GOT3 (cell line): ENCODE measurements at places on chromosomes 2 and 18.
A peak's percentile ranks its signal among the peaks of the same experiment; 100 is the strongest.

DNA sequence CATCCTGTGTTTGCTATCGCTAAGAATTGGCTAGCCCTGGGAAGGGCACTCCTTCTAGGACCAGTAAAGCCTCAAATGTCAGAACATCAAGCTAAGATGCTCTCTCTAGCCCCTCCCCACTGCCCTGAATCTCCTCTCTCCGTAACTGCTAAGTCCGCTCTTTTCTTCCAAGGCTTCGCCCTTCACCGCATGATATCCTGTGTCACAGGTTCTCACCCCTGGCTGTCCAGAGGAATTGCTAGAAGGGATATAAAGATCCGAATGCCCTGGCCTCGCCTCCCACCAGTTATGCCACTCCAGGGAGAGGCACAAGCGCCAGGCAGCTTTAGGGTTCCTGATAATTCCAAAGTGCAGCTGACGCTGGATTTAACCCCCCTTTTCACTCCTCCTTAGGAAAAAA is 17.1 kb upstream of the GPR45 start:
- DNase-seq: no peak

DNA sequence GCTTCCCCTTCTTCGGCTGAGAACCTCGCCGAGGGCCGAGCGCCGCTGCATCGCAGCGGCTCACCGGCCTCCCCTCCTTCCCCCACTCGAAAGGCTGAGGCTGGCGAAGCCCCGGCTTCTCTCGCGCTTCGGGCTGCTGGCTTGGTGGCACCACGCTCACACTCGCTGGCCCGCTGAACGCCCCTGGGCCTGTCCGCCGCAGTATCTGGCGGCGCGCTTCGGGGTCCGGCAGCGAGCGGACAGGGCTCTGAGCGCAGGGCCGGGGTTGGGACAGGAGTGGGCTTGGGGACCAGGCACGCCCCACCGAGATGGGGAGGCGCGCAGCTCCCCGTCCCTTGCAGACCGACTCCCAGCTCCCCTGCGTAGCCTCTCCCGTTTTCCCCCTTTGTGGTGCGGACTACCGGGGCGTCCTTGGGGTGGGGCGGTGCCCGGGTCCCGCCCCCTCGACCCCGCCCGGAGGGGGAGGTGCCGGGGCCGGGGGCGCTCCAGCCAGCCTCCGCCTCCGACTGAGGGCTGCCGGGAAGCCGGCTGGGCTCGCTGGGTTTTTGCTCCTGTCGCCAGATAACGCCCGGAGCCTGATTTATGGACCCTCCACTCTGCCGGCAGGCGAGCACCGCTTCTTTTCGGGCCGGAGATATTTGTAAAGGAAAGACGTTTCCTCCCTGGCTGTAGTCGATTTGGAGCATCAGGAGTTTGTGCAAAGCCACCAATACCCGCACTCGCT is 3.8 kb downstream of the GBX2 start:
- DNase-seq: no peak

- DNase-seq: no peak
Observed at GRCh38 chr2:191153716-191154115, 2.9 kb upstream of the STAT4 start.

- DNase-seq: no peak
Observed at GRCh38 chr2:187549951-187550555, 4.2 kb downstream of the TFPI start.

DNA sequence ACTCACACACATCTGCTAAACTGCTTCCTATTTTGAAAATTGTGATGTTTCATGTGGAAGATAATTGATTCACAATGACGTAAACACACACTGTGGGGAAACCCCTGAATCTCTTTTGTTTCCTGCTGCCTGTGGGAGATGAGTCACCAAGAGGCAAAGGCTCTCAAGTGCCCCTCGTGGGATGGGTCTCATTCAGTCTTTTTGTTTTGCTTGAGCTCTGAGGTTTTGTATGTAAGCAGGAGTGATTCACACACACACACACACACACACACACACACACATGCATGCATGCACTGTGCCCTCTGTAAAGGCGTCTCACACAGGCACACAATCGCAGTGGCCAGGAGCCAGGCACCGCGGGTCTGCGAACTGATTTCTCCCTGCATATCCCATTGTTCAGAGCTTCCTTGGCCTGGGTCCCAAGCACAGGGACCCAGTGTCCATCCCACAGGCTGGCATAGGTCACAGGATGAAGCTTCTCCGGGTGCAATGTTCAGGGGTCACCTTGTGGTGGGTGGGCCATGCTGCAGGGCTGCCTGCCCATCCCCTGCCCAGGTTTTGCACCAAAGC is 12.1 kb upstream of the ARHGEF4 start:
- DNase-seq: peak; percentile 53

DNA sequence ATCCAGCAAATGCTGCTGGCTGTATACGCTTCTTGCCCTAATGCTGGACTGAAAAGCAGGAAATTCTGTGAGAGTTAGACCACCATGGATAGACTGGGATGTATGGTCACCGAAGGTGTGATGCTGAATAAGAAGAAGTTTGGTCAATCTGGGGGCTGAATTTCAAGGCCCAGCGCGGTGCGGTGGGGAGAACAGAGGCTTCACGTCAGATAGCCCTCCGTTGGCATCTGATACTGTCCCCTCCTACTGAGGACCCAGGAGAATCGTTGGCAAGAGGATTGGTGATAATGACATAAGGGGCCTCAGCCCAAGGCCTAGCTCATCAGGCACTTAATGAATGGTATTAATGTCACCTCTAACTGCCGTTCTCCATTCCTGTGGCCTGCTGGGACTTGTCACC is 97.3 kb upstream of the ST3GAL5 start:
- no peak for DNase-seq
